ENCODE measurements at places on chromosomes 13 and 19. TPM values are rescaled to one million over a fixed set of nuclear protein-coding genes. Genes with fewer than 3 reads are reported as not detected.

The ZNF274 gene
- total RNA-seq: 25.5 TPM

The LYPD5 gene
- 1.6 TPM for total RNA-seq

The CADM4 gene
- 2.9 TPM for total RNA-seq

The ZIC2 gene
- not detected for total RNA-seq

The GIPR gene
- 2.4 TPM for total RNA-seq

The APOC1 gene
- total RNA-seq: 14.8 TPM

The ATP4B gene
- total RNA-seq: not detected

The KCNK6 gene
- 13.1 TPM for total RNA-seq

The LAIR1 gene
- total RNA-seq: 78.4 TPM

The LILRB4 gene
- 10.1 TPM for total RNA-seq

The MEDAG gene
- total RNA-seq: 188 TPM

The NAPSA gene
- 1.5 TPM for total RNA-seq

The KIR3DL2 gene
- not detected for total RNA-seq

The LGALS14 gene
- total RNA-seq: not detected

The CYP2A7 gene
- not detected for total RNA-seq

The KLHL1 gene
- not detected for total RNA-seq

The KLK5 gene
- total RNA-seq: not detected

The OR7D2 gene
- not detected for total RNA-seq

The SLC25A41 gene
- not detected for total RNA-seq

The ATXN8OS gene
- total RNA-seq: not detected

The METTL21C gene
- not detected for total RNA-seq

The GIPC3 gene
- total RNA-seq: 2.6 TPM

The ATP4A gene
- total RNA-seq: not detected

The IGFL2 gene
- not detected for total RNA-seq

The ZNF525 gene
- total RNA-seq: 14.8 TPM

The GNG8 gene
- 3.0 TPM for total RNA-seq

The ZFP82 gene
- 8.3 TPM for total RNA-seq

The ZNF888 gene
- total RNA-seq: 5.0 TPM
